WTC11 (cell line): ENCODE measurements at places on chromosomes 7 and 10.

- DNase-seq, result peak; percentile 83
Observed at GRCh38 chr10:24383681-24384106, 174.8 kb downstream of the KIAA1217 start.

GRCh38 chr7:138889582-138890498 is 91.3 kb downstream of the KIAA1549 start:
- no peak for DNase-seq

DNA sequence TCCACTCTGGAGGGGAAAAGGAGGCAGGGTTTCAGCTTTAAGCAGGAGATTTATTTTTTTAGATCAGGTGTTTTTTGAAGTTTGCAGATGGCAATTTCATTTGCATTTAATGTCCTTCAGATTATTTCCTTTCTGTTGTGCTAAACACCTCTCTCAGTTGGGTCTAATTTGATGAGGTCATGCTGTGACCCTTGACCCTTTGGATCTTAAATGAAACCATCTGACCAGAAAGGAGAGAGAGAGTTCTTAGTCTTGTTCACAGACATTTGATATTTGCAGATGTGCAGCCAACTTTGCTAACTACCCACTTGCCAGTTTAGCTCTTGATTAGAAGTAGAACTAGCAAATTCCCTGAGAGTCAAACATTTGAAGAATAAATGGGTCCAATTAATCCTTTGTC is 101.5 kb upstream of the RAB11FIP2 start:
- no peak for DNase-seq

DNA sequence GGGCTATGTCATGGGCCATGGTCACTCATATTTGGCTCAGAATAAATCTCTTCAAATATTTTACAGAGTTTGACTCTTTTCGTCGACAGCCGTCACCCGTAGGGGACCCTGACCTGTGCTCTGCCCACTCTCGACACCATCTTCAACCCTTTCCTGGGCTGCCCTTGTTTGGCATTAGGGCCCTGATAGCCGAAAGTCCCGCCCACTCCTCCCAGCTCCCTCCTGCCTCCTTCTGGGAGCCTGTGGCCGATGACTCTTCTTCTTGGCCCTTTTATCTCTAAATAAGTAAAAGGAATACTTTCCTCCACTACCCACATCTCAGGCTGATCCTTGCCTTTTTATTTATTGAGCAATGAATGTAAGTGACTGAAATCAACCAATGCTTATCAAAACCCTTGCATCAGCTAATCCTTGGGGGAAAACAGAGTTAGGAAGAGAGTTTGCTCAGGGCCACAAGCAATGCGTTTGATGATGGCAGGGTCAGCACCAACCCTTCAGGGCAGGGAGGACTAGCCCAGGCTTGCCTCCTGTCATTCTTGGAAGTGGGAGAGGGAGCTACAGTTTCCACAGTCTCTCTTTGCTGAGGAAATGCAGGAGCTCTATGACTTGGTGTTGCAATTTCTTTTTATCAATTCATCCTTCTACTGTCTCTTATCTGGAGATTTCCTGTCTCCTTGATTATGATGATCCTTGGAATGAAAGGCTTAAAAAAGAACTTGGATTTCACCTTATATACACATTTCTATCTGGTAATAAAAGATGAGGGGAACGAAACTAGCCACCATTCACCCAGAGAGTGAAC is 218.2 kb upstream of the PODXL start:
- peak; percentile 37 for DNase-seq

DNA sequence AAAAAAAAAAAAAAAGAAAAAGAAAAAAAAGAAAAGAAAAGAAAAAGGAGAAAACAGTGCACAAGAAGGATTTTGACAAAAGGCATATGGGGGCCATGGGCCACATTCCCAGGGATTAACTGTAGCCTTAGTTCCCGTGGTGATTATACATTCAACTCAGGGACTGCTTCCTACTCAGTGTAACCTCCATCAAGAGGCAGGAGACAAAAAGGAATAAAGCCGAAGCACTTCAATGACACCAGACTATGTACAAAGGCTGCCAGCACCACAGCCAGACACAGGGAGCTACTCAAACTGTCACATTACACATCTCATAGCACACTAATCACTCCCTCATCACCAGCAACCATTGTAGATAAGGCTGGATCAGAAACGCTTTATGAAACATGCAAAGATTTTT is 5.1 kb upstream of the PMPCB start:
- no peak for DNase-seq
